Uterine smooth muscle cell (primary cell): ENCODE measurements at places on chromosomes 7 and 10. TPM values are rescaled to one million over a fixed set of nuclear protein-coding genes. Genes with fewer than 3 reads are reported as not detected.

Gene HOXA11
- 12.4 and 17.5 TPM in 2 replicates for total RNA-seq

Gene KLF14
- total RNA-seq: under 0.01 and 0.11 TPM in 2 replicates

Gene NKX2-3
- total RNA-seq: not detected in 2 replicates

Gene METTL27
- 26.5 and 51.5 TPM in 2 replicates for total RNA-seq

Gene DNAJC12
- total RNA-seq: 2.4 and 2.8 TPM in 2 replicates

Gene TMEM236
- 0.11 and 0.12 TPM in 2 replicates for total RNA-seq

Gene CFAP69
- total RNA-seq: 4.4 and 6.2 TPM in 2 replicates

Gene ETV1
- total RNA-seq: 17.2 and 25.7 TPM in 2 replicates

Gene GRM8
- 0.11 TPM in 1 of 2 replicates, not detected in the other for total RNA-seq

Gene OPN1SW
- total RNA-seq: not detected in 2 replicates

Gene PPP1R17
- under 0.01 TPM in 1 of 2 replicates, not detected in the other for total RNA-seq

Gene BLNK
- not detected in 2 replicates for total RNA-seq

Gene RET
- total RNA-seq: 1.9 and 3.5 TPM in 2 replicates

Gene MYO1G
- 0.11 and 0.12 TPM in 2 replicates for total RNA-seq

Gene MRPS16
- total RNA-seq: 77.2 and 92.7 TPM in 2 replicates

Gene PRKAR2B
- total RNA-seq: 15.6 and 23.4 TPM in 2 replicates

Gene ANLN
- total RNA-seq: 46.6 and 194 TPM in 2 replicates

Gene NKX1-2
- not detected in 2 replicates for total RNA-seq

Gene GPNMB
- total RNA-seq: 145 and 280 TPM in 2 replicates

Gene PON3
- 0.11 and 0.12 TPM in 2 replicates for total RNA-seq

Gene ABCA13
- total RNA-seq: 0.62 and 1.1 TPM in 2 replicates

Gene FZD1
- total RNA-seq: 18.7 and 25.1 TPM in 2 replicates

Gene SPDYE11
- total RNA-seq: not detected in 2 replicates

Gene NACAD
- total RNA-seq: 1.9 and 2.4 TPM in 2 replicates

Gene TBX20
- total RNA-seq: under 0.01 TPM in 1 of 2 replicates, not detected in the other

Gene TBATA
- total RNA-seq: not detected in 2 replicates

Gene IFIT5
- 19.9 and 30.1 TPM in 2 replicates for total RNA-seq

Gene SLC26A3
- not detected in 2 replicates for total RNA-seq

Gene IKZF5
- total RNA-seq: 2.5 and 2.7 TPM in 2 replicates

Gene SCIN
- under 0.01 and 0.25 TPM in 2 replicates for total RNA-seq

Gene PARD3
- total RNA-seq: 74.6 and 81.5 TPM in 2 replicates

Gene VPS37D
- total RNA-seq: 3.3 and 9.2 TPM in 2 replicates

Gene TMEM120A
- total RNA-seq: 25.5 and 27.4 TPM in 2 replicates

Gene PPP1R9A
- 1.9 and 2.6 TPM in 2 replicates for total RNA-seq

Gene IMPDH1
- 52.0 and 69.3 TPM in 2 replicates for total RNA-seq

Gene PLPP4
- 0.62 TPM in 1 of 2 replicates, not detected in the other for total RNA-seq

Gene MUC12
- 0.37 and 0.44 TPM in 2 replicates for total RNA-seq

Gene KIF11
- total RNA-seq: 15.1 and 59.2 TPM in 2 replicates

Gene FAM171A1
- 10.8 and 12.1 TPM in 2 replicates for total RNA-seq

Gene HTR5A
- under 0.01 TPM in 1 of 2 replicates, not detected in the other for total RNA-seq
